ENCODE measurements at places on chromosomes 6 and 20. TPM values are rescaled to one million over a fixed set of nuclear protein-coding genes. Genes with fewer than 3 reads are reported as not detected.

The CCR6 gene
- not detected for total RNA-seq

The TRIM31 gene
- total RNA-seq, result 0.11 TPM

The FAM162B gene
- 1.6 TPM for total RNA-seq

The SLC35F1 gene
- 11.0 TPM for total RNA-seq

The NR2E1 gene
- not detected for total RNA-seq

The PYGB gene
- 44.5 TPM for total RNA-seq

The UBD gene
- total RNA-seq, result 0.15 TPM

The VSX1 gene
- total RNA-seq, result 0.23 TPM

The NRN1 gene
- 0.66 TPM for total RNA-seq

The GJA1 gene
- total RNA-seq, result 682 TPM

The EPHA7 gene
- 9.6 TPM for total RNA-seq

The HBS1L gene
- total RNA-seq, result 91.0 TPM

The EPB41L2 gene
- total RNA-seq, result 106 TPM

The CDSN gene
- not detected for total RNA-seq

The PKIB gene
- 24.6 TPM for total RNA-seq

The NKAPL gene
- 0.41 TPM for total RNA-seq

The PAK5 gene
- 0.53 TPM for total RNA-seq

The PRKN gene
- 0.59 TPM for total RNA-seq

The PLN gene
- total RNA-seq, result not detected

The PAX1 gene
- not detected for total RNA-seq
